Tracheal epithelial cell (primary cell): ENCODE measurements at places on chromosomes 3 and 15. TPM values are rescaled to one million over a fixed set of nuclear protein-coding genes. Genes with fewer than 3 reads are reported as not detected.

Gene ZPLD1
- total RNA-seq = 1.7 and 12.8 TPM in 2 replicates

Gene ELP6
- 13.4 and 15.2 TPM in 2 replicates for total RNA-seq

Gene MKRN3
- total RNA-seq = 0.24 TPM in 1 of 2 replicates, not detected in the other

Gene STARD9
- 0.43 and 2.4 TPM in 2 replicates for total RNA-seq

Gene CPNE4
- 0.24 TPM in 1 of 2 replicates, not detected in the other for total RNA-seq

Gene ITIH4
- 1.1 and 1.9 TPM in 2 replicates for total RNA-seq

Gene EIF5A2
- 5.5 and 8.7 TPM in 2 replicates for total RNA-seq

Gene LYZL4
- not detected in 2 replicates for total RNA-seq
